ENCODE measurements at places on chromosomes 2 and 18. TPM values are rescaled to one million over a fixed set of nuclear protein-coding genes. Genes with fewer than 3 reads are reported as not detected.

The KCNG2 gene
- total RNA-seq = not detected

The CKAP2L gene
- total RNA-seq = 26.4 TPM

The GPAT2 gene
- total RNA-seq = 10.2 TPM

The ID2 gene
- 207 TPM for total RNA-seq

The PLCL1 gene
- 12.4 TPM for total RNA-seq

The INO80D gene
- 12.0 TPM for total RNA-seq

The UPP2 gene
- total RNA-seq = not detected

The SCN2A gene
- 18.5 TPM for total RNA-seq

The RTP5 gene
- not detected for total RNA-seq

The CYRIA gene
- 5.6 TPM for total RNA-seq

The MYCN gene
- total RNA-seq = not detected

The VIT gene
- 2.0 TPM for total RNA-seq

The DUSP2 gene
- total RNA-seq = 1.4 TPM

DNA sequence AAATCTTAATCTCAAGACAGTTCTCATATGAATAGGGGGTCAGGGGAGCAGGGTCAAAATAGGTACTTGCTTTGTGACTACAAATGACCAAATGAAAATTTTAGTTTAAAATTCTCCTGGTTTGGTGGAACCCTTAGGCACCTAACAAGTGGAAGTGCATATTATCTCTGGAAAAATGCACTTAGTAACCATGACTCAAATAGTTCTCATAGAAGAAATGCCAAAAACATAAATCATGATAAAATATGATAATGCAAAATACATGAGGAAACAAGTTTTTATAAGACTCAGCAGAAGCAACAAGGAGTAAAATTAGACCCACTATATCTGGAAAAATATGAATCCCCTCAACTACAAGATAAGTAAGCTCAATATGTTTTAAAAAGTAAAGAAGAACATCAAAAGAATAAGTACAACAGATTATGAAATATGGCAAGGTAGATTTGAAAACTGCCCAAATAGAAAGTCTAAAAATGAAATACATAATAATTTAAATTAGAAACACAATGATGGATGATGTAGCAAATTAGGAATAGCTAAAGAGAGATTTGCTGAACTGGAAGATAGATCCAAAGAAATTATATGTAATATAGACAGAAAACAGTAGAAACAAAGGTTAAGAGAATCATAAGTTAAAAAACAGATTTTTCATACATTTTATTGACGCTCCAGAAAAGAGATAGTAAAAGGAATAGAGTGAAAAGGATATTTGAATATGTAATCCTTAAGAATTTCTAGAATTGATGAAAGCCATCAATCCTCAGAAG, 308.3 kb downstream of the SETBP1 start:
- DNase-seq = peak; percentile 37

GRCh38 chr2:202736826-202737225, 102.1 kb downstream of the FAM117B start:
- no peak for DNase-seq

- DNase-seq = no peak
These were observed 26.2 kb downstream of the CFAP53 start for GRCh38 chr18:50240080-50240563.

DNA sequence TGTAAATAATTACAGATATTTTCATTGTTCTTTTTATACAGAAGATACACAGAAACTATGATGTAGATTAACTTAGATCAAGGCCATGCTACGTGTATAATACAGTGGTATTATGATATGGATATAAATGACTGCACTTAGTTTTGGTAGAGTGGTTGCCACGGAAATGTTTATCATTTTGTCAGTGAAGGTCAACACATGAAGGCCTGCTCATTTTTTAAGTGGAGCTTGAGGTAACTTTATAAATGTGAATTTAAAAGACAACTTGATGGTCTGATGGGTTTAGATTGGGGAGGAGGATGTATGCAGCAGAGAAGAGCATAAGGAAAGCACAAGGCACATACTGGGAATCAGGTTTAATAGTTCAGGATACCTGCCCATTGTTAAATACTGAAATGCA, 14.4 kb upstream of the BBS5 start:
- no peak for DNase-seq

DNA sequence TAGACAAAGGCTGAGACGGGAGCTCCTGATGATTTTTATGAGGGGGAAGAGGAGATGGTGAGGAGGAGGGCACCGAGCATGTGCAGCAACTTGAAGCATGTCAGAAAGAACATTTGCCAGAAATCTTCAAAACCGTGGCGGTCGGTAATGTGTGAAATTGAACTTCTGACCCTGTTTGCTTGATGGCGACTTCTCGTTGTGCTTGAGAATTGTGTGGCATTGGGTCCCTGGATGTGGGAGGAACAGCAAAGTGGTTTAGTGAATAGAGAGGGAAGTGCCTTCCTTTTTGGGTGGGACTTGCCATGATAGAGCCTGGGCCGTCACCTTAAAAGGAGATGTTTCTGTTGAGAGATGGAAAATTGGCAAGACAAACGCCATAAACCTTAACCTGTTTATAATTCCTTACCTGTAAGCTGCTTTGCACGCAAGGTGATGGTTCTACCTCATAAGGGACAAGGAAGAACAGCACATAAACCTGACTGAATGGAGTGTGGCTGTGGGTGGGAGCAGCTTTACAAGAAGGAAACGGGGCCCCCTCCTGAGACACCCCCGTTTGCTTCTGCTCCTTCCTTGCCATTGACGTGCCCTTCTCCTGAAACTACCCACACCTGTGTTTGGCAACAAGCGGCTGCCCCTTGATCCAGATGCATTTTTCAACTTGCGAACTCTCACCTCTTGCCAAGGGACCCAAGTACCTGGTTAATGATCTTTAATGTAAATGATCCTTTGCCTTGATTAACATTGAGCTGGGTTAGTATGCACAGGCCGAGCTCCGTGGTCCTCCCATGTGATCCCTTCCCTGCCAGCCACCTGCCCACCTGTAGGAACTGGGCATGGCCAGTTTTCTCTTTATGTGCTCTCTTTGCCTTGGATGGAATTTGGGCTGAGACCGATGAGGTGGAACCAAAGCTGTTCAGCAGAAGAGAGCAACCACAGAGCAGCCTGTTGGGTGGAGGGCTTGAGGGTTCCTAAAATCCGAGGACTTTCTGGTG, 153.2 kb downstream of the NEDD4L start:
- no peak for DNase-seq

GRCh38 chr18:3175195-3175758, 44.5 kb downstream of the MYOM1 start:
- no peak for DNase-seq

DNA sequence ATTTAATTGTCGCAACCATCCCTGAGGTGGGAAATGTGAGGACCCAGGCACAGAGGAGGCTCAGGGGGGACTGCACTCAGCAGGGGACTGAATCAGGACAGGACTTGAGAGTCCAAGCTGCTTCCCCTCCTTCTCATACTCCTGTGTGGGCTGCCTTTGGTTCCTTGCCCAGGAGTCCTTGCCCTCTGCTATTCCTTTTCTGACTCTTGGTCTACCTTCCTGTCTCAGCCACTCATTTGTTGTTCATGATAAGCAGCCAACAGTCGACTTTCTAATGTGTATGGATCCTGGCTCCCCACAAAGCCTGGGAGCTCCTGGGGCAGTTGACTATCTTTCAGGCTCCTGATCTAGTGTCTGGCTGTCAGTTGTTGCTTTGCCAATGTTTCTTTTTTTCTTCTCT, 28.3 kb downstream of the GATA6 start:
- DNase-seq = peak; percentile 51

DNA sequence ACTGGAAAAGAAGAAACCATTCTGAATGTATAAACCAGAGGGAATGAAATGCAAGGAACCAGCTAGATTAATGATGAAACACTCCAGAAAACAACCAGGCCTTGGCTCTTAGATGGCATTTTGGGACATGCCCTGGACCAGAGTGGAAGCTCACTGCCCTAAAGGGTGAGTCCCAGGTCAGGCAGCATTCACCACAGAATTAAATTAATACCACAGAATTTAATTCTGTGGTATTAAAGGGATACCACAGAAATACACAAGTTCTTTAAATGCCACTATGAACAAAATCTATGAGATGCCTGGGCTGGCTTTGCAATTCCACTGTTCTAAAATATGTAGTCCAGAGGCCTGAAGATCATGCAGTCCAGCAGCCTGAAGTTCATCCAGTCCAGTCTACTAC, 122.3 kb upstream of the KYNU start:
- no peak for DNase-seq

DNA sequence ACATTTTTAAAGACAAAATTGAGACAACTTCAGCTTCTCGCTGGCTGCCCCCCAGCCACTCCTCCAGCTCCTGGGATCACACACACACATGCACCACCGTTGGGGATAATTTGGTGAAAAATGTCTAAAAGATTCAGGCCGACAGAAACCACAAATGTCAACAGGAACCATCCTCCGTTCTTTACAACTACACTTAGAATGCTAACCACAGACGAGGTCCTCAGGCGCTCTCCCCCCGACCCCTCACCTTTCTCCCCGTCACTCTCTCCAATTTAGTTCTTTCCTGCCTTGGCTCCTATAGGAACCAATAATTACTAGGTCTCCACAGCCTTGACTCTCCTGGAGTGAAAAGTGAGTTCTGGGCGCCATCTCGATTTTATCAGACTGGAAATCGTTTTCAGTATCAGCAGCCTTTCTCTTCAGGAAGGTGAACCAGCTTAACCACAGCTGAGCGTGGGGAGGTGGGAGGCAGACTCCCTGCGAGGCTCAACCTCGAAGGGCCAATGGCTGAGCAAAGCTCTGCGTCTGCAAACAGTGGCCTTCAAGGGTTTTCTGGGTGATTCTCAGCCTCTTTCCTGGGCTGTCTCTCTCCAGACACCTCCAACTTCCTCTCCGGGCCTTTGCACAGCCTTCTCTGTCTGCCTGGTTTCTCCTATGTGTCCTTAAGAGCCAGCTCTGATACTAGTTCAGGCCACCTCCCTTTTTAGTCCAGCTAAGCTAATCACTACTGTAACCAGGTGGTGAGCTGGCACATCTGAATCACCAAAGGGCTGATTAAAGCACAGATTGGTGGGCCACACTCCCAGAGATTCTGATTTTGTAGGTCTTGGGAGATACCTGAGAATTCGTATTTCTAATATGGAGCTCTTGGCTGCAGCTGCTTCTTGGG, 115.7 kb upstream of the COPS8 start:
- DNase-seq = no peak

DNA sequence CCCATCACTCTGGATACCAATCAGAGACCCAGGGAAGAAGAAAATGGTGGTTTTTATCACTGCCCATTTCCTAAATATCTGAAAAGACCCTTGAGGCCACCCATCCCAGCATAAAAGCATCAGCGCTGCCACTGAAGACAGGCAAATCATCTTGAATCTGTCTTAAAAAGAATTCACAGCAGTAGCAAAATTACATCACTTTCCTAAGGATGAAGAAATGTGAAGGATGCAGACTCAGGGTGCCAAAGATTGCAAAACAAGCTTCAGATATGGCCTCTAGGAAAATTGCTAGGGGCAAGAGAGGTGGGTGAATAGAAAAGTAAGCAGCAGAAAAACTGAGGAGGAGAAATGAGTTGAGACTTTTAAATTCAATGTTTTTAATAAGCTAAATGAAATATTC, 70.0 kb downstream of the SLC25A12 start:
- DNase-seq = peak; percentile 69

DNA sequence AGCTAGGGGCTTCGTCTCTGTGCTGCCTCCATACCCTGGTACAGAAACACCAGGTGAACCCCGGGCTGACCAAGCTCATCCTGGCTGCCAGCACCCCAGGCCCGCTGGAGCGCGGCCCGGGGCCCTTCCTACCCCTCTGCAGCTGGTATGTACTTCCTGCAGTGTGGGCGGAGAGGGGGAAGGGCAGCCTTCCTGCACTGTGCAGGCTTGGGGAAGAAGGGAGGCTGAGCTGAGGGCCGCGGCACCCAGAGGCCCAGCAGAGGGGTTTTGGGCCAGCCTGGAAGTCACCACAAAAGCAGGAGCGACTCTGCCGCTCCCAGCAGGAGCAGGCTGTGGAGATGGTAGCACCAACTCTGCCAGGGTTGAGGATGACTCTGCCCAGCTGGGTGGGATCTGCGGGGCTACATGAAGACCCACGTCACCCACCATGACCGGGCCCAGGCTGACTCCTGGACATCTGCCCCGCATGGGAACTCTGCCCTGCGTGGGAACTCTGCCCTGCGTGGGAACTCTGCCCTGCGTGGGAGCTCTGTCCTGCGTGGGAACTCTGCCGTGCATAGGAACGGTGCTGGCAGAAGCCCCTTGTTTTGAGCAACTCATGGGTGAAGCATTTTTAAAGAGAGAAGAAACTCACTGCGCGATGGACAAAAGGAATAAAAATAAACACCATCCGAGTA, 273.3 kb downstream of the NDUFA10 start:
- DNase-seq = no peak

DNA sequence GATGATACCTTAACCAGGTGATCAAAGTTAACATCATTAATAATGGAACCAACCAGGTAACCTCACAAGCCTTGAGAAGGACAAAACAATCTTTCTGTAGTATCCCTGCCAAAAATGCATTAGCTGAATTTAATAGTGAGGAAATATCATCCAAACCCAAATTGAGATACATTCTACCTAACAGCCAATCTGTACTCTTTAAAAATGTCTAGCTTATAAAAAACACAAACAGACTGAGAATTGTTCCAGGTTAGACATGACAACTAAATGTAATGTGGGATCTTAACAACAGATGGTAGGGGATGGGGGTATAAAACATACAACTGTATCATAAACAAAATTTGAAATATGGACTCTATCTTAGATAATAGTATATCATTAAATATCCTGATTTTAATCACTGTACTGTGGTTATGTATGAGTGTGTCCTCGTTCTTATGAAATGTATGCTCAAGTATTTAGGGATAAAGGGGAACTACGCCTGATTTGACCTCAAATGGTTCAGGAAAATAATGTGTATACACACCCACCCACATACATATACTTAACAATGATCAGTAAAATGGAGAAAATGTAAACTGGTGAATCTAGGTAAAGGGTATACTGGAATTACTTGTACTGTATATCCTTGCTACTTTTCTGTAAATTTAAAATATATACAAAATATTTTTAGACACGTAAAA, 1.7 kb downstream of the FANCL start:
- no peak for DNase-seq

DNA sequence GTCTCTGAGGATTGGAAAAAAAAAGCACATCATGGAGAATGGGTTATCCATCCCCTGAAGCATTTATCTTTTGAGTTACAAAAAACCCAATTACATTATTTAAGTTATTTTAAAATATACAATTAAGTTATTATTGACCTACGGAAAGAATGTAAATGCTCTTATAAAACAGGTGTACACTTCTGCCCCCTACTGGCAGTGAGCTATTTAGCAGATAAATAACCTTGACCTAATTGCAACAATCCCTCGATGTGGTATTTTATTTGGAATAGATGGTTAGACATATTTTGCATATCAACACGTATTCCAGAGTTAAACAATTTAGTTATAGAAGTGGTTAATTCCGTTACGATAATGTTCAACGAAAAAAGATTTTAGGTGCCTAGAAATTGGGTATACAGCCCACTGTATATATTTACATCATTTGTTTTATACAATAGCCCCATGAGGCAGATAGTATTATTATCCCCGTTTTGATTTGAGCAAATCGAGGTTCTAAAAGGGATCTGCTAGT, 9.1 kb upstream of the DAW1 start:
- peak; percentile 76 for DNase-seq
